ENCODE measurements at places on chromosomes 7 and 10. TPM values are rescaled to one million over a fixed set of nuclear protein-coding genes. Genes with fewer than 3 reads are reported as not detected.

Gene MACROH2A2
- total RNA-seq, result 12.1 TPM

Gene ELN
- 2.1 TPM for total RNA-seq

Gene ZP3
- 2.6 TPM for total RNA-seq

Gene ADK
- total RNA-seq, result 18.2 TPM

Gene SAMD9
- total RNA-seq, result 14.6 TPM

Gene LRRC18
- total RNA-seq, result 0.66 TPM

Gene MTURN
- total RNA-seq, result 16.9 TPM

Gene ITPRID1
- total RNA-seq, result not detected

Gene PFKP
- 90.3 TPM for total RNA-seq

Gene ASB10
- not detected for total RNA-seq

Gene UCMA
- not detected for total RNA-seq

Gene FAS
- total RNA-seq, result 95.8 TPM

Gene CAMK2B
- total RNA-seq, result 0.26 TPM

Gene PTPRZ1
- not detected for total RNA-seq

Gene PTPRE
- 1.8 TPM for total RNA-seq

DNA sequence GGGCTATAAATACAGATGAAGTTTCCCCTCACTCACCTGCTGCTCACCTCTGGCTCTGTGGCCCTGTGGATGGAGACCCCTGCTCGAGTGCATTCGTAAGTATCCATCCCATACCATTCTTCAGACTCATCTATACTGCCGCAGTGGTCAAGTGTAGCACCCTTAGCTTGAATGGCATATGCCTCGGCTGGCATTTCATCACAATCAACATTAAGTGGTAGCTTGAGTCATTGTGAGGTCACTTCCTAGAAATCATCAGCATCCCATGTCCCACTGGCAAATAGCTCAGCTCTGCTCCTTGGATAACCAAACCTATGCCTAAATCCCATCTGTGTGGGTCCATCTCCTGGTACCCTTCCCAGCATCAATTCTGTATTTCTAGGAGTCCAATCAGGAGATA, 38.2 kb downstream of the MDH2 start:
- H3K27ac ChIP-seq, result no peak overlapping the region
- no peaks in the 10 kb centered on the region for H3K27me3 ChIP-seq
- no peak overlapping the region for H3K4me3 ChIP-seq
- peaks cover 7% of the 10 kb centered on the region for H3K4me1 ChIP-seq
- DNase-seq, result no peak

GRCh38 chr10:97690133-97690532, 3.1 kb upstream of the AVPI1 start:
- peaks cover 17% of the 10 kb centered on the region for H3K4me1 ChIP-seq
- no peak for DNase-seq
- H3K36me3 ChIP-seq, result no peaks in the 10 kb centered on the region
- no peaks in the 10 kb centered on the region for H3K27me3 ChIP-seq
- H3K4me3 ChIP-seq, result no peak overlapping the region
- H3K27ac ChIP-seq, result peak overlapping the region; percentile 93

- H3K36me3 ChIP-seq, result no peaks in the 10 kb centered on the region
- no peak overlapping the region for H3K4me3 ChIP-seq
- DNase-seq, result no peak
- no peak overlapping the region for H3K27ac ChIP-seq
- H3K4me1 ChIP-seq, result peaks cover 5% of the 10 kb centered on the region
Measured at GRCh38 chr7:155219154-155219531, 78.5 kb upstream of the INSIG1 start.

- H3K4me3 ChIP-seq, result no peak overlapping the region
- no peaks in the 10 kb centered on the region for H3K36me3 ChIP-seq
- no peaks in the 10 kb centered on the region for H3K27me3 ChIP-seq
- no peaks in the 10 kb centered on the region for H3K4me1 ChIP-seq
Measured at GRCh38 chr7:70132852-70133690, 534.8 kb downstream of the AUTS2 start.

GRCh38 chr10:71726580-71727104, 7.1 kb upstream of the C10orf105 start:
- H3K4me3 ChIP-seq, result no peak overlapping the region
- peaks cover 7% of the 10 kb centered on the region for H3K4me1 ChIP-seq
- peaks cover 3% of the 10 kb centered on the region for H3K27me3 ChIP-seq
- DNase-seq, result no peak

GRCh38 chr7:135281363-135281949, 47.8 kb downstream of the STRA8 start:
- no peaks in the 10 kb centered on the region for H3K36me3 ChIP-seq
- no peak overlapping the region for H3K27ac ChIP-seq
- no peak overlapping the region for H3K4me3 ChIP-seq
- peak; percentile 91 for DNase-seq
- no peaks in the 10 kb centered on the region for H3K4me1 ChIP-seq
- H3K27me3 ChIP-seq, result no peaks in the 10 kb centered on the region

- no peak for DNase-seq
- H3K4me1 ChIP-seq, result peaks cover 4% of the 10 kb centered on the region
- no peak overlapping the region for H3K4me3 ChIP-seq
- H3K27me3 ChIP-seq, result peaks cover 4% of the 10 kb centered on the region
Measured at GRCh38 chr10:15464381-15464780, 93.3 kb upstream of the FAM171A1 start.

DNA sequence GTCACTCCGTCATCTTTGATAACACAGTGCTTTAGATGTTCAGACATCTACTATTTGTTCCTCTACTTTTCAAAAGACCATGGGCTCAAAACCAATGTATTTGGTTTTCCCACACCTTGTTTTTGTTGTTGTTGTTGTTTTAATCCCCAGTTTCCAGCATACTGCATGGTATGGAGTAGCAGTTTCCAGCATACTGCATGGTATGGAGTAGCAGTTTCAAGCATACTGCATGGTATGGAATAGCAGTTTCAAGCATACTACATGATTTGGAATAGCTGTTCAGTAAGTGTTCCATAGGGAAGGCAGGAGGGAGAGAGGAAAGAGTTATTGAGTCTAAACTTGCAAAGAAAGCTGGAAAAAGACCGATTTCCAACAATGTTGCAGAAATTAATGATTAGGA, 314.3 kb upstream of the PRKCQ start:
- H3K4me1 ChIP-seq, result no peaks in the 10 kb centered on the region
- H3K27me3 ChIP-seq, result no peaks in the 10 kb centered on the region
- no peak overlapping the region for H3K27ac ChIP-seq
- H3K36me3 ChIP-seq, result no peaks in the 10 kb centered on the region
- H3K4me3 ChIP-seq, result no peak overlapping the region

DNA sequence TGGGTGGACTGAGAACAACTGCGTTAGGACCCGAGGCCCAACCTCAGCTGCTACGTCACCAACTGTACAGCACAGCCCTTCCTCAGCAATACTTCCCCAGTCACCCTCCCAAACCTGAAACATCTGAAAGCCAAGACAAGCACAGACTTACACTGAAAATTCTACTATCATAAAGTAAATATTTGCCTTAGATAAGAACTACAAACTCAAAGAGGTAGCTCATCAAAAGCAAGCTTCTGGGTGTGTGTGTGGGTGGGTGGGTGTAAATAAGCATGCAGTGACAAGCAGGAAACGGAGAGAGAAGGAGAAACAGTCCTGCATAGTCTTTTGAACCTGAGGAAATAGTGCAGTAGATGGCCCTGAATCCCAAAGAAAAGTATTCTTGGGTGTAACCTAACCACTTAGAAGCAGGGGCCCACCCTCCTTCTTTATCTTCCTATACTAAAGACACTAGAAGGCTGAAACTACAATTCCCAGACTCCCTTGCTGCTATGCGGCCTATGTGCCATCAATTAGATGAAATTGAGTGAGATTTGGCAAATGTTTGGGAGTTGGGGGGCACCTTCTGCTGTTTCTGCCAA, 18.7 kb downstream of the SLC25A13 start:
- no peaks in the 10 kb centered on the region for H3K36me3 ChIP-seq
- H3K4me3 ChIP-seq, result no peak overlapping the region
- no peak overlapping the region for H3K27ac ChIP-seq
- peaks cover 13% of the 10 kb centered on the region for H3K4me1 ChIP-seq
- no peaks in the 10 kb centered on the region for H3K27me3 ChIP-seq

DNA sequence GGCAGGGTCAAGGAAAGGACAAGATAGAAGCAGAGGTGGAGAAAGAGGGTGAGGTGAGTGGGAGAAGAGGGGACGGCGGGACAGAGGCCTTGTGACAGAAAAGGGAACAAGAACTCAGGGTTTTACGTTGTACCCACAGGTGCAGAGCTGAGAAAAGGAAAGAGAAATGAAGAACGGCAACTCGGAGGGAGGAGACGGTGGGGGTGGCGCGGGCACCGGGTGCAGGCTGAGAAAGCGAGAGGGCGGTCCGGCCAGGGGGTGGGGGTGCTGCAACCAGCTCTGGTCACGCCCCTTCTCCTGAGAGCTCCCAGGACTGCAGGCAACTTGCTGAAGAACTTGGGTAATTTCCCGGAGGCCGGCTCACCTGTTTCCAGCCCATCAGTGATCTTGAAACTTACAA, 65.3 kb downstream of the CARD11 start:
- no peak overlapping the region for H3K4me3 ChIP-seq
- DNase-seq, result peak; percentile 3
- H3K27me3 ChIP-seq, result no peaks in the 10 kb centered on the region
- no peaks in the 10 kb centered on the region for H3K36me3 ChIP-seq
- no peak overlapping the region for H3K27ac ChIP-seq

- H3K4me3 ChIP-seq, result no peak overlapping the region
- H3K27ac ChIP-seq, result peak overlapping the region; percentile 31
- peaks cover 15% of the 10 kb centered on the region for H3K4me1 ChIP-seq
- peak; percentile 59 for DNase-seq
- H3K36me3 ChIP-seq, result no peaks in the 10 kb centered on the region
- no peaks in the 10 kb centered on the region for H3K27me3 ChIP-seq
Measured at GRCh38 chr10:34780818-34781380, 34.2 kb downstream of the PARD3 start.

DNA sequence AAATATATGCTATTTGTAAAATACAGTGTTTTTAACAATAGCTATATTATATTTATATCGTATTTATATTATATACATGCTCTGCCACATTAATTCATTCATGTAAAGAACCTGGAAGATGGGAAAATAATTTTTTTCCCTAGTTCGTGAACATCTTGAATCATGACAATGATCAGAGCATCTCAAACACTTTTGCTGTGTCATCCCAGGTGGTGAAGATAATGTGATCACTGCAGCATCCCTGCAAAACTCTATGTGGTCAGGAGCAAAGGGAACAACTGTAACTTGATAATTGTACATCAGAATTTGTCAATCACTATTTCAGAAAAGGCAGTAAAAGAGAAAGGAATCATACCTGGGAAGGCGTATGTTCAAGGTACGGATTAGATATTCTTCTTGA, 39.3 kb downstream of the RAPGEF5 start:
- H3K36me3 ChIP-seq, result no peaks in the 10 kb centered on the region
- no peak overlapping the region for H3K4me3 ChIP-seq
- H3K27ac ChIP-seq, result no peak overlapping the region
- no peaks in the 10 kb centered on the region for H3K27me3 ChIP-seq
- DNase-seq, result no peak

DNA sequence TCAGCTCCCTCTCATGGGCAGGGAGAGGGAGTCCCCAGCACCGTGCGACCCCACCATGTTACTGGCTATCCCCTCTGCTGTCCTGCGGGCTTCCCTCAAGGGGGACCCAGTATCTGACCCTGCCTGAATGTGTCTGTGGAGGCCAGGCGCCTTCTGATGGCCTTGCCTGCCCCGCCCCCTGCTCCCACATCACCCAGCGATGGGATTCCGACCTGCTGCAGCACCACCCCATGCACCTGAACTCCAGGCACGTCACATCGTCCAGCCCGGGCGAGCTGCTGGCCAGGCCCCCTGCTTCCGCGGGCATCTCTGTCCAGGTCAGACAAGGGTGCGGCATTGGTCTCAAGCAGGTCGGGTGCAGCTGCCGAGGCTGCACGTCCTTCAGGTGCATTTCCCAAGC, 19.0 kb downstream of the LRRC27 start:
- H3K27ac ChIP-seq, result no peak overlapping the region
- DNase-seq, result no peak
- no peaks in the 10 kb centered on the region for H3K4me1 ChIP-seq
- no peak overlapping the region for H3K4me3 ChIP-seq
- no peaks in the 10 kb centered on the region for H3K36me3 ChIP-seq

- H3K4me3 ChIP-seq, result no peak overlapping the region
- H3K36me3 ChIP-seq, result no peaks in the 10 kb centered on the region
- no peak overlapping the region for H3K27ac ChIP-seq
- peak; percentile 46 for DNase-seq
- H3K27me3 ChIP-seq, result no peaks in the 10 kb centered on the region
Measured at GRCh38 chr7:85890244-85890811, 703.5 kb upstream of the SEMA3D start.

GRCh38 chr10:8596929-8597472, 542.5 kb downstream of the GATA3 start:
- H3K27ac ChIP-seq, result no peak overlapping the region
- H3K4me1 ChIP-seq, result no peaks in the 10 kb centered on the region
- DNase-seq, result peak; percentile 14

DNA sequence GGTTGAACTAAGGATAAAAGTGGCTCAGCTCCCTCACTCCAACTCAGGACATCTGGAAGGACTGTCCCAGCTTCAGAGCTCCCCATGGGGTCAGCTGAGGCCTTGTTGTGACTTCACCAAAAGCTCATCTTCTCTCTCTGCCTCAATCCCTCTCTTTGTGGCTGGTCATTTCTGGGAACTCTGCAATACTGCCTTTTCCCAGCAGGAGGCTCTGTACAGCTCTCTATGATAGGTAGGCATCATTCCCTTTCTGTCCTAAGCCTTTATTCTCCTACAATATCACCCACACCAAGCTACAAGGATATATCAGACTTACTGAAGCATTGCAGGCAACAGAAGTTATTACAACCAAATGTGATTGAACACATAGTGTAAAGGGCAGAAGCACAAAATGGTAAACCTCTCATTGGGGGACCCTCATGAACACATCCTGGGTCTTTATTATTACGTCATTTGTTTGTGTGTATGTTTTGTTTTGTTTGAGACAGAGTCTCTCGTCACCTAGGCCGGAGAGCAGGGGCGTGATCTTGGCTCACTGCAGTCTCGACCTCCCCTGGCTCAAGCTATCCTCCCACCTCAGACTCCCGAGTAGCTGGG, 36.7 kb upstream of the PRPS1L1 start:
- no peak overlapping the region for H3K4me3 ChIP-seq
- H3K27me3 ChIP-seq, result no peaks in the 10 kb centered on the region
- H3K36me3 ChIP-seq, result no peaks in the 10 kb centered on the region
- H3K4me1 ChIP-seq, result no peaks in the 10 kb centered on the region
- no peak overlapping the region for H3K27ac ChIP-seq

DNA sequence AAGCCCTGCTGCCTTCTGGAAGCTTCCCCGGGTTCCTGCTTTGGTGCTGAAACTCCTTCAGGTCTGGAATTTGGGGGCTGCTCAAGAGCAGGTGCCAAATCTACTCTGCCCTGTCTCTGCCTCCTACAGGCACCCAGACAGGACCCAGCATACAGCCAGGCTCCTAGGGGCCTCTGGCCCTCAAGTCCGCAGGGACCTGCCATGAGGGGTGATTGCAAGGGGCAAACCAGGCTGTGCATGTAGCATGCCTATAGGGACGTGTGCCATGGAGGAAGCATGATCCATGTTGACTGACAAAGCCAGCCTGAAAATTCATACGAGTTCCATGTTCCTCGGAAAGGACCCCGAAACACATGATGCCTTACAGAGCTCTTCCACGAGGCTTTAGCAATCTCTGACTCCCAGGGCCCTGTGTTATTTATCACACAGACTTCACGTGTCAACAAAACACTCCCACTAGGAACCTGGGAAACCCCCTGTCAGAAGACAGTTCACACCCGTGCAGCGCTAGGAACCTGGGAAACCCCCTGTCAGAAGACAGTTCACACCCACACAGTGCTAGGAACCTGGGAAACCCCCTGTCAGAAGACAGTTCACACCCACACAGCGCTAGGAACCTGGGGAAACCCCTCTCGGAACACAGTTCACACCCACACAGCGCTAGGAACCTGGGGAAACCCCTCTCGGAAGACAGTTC, 75.3 kb upstream of the DNAAF5 start:
- H3K27ac ChIP-seq, result no peak overlapping the region
- H3K4me1 ChIP-seq, result no peaks in the 10 kb centered on the region
- DNase-seq, result no peak
- no peak overlapping the region for H3K4me3 ChIP-seq
- no peaks in the 10 kb centered on the region for H3K36me3 ChIP-seq
